Stimulated activated CD4-positive, alpha-beta T cell treated with anti-CD3 and anti-CD28 coated beads, Interleukin-4, amount 100 ng/mL, for 48 hours (primary cell): ENCODE measurements at places on chromosomes 16 and 17.

DNA sequence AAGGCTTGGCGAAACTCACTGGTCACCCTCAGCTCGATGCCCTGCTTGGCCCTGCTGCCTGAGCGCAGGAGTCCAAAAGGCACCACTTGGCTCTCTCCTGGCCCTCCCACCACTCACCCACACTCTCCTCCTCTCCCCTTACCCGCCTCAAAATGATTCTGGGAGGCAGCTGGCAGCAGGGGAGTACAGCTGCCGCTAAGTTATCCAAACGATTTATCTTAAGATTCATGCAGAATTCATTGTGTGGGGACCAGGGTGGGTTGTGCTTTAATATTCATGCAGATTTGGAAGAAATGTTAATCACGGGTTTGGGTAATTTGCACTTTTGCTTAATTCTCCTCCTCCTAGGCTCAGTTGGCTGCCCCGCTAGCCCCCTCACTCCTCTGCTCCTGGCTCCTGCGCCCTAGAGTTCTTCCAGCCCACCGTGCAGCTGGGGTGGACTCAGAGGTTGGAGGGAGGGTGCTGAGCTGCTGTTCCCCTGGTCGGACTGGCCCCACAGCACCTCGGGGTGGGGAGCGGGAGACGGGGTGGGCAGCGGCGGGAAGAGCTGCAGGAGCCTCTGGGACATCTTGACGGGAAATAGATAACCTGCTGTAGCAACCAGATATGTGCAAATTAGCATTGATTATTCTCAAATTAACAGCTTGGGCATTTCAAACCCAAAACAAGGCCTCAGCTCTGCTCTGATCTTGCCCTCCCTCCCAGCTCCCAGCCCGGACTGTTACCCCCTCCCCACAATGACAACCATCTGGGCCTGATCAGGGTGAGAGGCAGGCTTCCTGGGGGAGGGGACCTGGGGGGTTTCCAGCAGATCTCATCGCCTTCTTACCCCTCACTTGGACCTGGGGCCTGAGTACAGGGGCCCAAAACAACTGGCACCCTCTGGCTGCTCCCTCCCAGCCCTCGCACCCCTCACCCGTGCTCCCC lies 122.6 kb upstream of the RPL38 start:
- no peak for DNase-seq

GRCh38 chr16:62254372-62254771 lies 218.1 kb upstream of the CDH8 start:
- DNase-seq, result no peak

- DNase-seq, result no peak
These were observed 143.8 kb upstream of the RPL38 start for GRCh38 chr17:74059479-74060240.

DNA sequence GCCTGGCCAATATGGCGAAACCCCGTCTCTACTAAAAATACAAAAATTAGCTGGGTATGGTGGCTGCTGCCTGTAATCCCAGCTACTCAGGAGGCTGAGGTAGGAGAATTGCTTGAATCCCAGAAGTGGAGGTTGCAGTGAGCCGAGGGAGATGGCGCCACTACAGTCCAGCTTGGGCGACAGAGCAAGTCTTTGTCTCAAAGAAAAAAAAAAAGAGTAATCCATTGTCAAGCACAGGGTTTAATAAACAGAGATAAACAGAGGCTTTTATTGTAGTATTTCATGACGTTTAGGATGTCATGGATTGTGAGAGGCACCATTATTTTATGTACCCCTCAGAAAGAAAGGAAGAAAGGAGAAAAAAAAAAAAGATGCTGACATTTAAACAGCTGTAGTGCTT lies 75.2 kb upstream of the RNU2-1 start:
- DNase-seq, result no peak

DNA sequence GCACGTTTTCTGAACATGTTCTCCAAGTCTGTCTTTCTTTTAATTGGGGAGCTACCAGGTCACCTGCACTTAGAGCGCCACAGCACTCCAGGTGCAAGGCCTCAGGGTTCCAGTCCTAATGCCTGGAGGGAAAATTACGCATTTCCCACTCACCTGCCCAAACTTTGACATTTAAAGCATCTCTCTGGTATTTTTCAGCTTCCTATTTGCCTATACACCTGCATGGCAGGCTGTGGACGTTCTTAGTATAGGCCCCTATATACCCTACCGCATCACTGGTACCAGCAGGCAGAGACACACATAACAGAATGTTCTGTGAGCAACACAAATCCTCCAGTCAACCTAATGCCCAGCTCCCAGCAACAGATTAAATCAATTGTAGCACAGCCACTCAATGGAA lies 213.3 kb downstream of the MRTFB start:
- DNase-seq, result no peak

- DNase-seq, result no peak
These were observed 12.7 kb upstream of the ARHGAP23 start for GRCh38 chr17:38415250-38416194.

DNA sequence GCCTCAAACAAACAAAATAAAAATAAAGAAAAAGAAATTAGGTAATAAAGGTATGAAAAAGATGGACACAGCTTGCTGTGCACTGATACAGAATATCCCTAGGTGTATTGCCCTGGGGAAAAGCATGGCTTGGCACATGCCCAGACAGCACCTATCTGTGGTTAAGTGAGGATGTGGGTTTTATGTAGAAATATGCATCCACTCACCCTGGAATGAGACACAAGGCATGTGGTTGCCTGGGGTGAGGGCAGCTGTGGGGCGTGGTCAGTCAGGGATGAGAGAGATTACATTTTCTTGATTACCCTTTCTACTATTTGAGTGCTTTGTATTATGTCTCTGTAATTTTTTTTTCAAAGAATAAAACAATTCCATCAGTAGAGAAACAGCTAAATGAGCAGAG lies 6.9 kb downstream of the PLLP start:
- peak; percentile 46 for DNase-seq

DNA sequence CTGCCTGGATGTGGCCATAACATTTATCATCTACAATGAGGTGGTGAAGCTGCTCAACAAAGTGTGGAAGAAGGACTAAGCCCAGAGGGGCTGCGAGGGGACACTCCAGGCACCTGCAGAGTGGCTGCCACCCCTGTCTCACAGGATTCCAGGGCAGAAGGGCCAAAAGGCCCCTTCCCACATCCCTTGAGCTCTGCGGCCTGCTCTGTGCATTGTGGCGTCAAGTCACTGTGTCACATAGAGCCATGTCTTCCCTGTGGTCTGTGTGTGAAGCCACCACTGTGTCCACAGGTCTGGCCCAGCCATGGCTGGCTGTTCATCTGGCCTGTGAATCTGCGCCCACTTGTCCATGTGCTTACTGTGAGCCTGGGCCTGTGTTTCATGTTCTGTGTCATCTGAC lies 1714.6 kb downstream of the TP53TG3F start:
- no peak for DNase-seq

DNA sequence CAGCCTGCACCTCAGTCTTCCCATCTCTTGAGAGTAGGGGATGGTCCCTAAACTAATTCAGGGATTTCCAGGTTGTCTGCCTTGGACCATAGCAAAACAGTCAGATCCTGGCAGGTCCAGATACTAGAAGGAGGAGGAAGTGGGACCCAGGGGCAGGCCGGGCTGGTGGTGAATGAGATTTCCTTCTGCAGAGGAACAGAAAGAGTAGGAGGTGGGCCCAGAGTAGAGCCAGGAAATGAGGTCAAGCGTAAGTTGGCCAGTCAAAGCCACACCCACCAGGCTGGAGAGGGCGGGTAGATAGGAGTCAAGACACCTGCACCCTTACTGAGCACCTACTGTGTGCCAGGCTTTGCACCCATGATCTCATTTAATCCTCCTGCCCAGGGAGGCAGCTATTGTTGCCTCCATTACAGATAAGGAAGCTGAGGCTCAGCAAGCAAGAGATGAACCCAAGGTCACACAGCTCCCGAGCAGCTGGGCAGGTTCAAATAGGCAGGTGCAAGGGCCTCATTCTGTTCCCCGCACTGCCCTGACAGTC lies 2.6 kb downstream of the CDH5 start:
- no peak for DNase-seq

- DNase-seq, result no peak
These were observed 9.6 kb upstream of the LPCAT2 start for GRCh38 chr16:55499281-55499680.

- DNase-seq, result no peak
These were observed 1.7 kb upstream of the SLC47A1 start for GRCh38 chr17:19531780-19532501.

- DNase-seq, result no peak
These were observed 26.9 kb downstream of the NSMCE1 start for GRCh38 chr16:27241658-27242057.

DNA sequence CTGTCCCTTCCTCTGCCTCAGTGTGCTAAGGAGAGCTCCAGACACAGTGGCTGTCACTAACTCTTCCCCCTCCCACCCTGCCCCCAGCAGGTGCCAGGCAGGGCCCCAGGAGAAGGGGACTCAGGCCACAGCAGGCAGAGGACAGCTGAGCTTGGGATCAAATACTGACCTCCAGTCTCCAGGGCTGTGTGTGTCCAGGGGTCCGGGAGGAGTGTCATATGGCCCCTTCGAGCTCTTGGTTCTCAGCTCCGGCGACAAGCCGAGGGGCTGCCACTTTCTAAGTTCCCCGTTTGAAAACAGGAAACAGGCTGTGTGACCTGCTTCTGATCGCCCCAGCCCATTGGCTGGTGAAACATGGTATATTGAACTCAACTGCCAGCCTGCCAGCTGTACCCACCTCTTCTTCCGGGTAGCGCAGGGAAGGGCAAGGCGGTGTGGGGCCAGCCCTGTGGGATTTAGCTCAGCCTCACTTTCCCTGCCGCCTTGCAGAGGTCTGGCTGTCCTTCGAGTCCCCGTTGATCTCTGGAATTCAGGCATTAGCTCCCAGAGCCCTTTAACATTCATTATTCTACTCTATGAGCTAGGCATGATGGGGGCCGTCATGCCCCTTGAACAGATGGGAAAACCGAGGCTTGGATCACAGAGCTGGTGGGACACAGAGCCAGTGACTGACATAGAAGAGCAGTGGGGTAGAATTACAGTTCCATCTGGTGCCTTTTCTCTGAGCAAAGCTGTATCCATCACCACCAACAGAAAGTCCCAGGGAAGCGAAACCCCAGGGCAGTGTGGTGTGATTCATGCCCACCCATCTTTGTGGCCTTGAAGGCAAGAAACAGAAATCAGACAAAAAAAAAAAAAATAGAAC lies at the start of gene SNX20:
TSS of gene SNX20 (minus strand) at position 292 of the 865 bp plus-strand sequence. CDS start 3,786 bp downstream, outside the sequence.
- DNase-seq, result no peak

DNA sequence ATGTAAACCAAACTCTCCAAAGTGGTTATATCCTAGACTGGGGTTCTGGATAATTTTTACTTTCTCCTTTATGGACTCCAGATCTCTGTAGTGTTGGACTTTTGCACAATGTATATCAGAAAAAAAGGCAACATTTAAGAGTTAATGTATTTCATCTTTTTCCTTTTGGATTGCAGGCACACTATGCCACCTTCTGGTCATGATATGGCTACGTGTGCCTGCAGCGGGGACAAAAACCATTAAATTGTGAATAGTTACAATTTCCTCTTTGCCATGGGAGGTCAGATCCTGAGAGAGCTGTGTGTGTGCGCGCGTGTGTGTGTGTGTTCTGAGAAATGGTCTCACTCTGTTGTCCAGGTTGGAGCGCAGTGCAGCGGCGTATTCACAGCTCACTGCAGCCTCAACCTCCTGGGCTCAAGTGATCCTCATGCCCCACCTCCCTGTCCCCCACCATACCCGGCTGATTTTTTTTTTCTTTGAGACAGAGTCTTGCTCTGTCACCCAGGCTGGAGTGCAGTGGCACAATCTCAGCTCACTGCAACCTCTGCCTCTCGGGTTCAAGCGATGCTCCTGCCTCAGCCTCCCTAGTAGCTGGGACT lies 4.3 kb upstream of the SGF29 start:
- no peak for DNase-seq

DNA sequence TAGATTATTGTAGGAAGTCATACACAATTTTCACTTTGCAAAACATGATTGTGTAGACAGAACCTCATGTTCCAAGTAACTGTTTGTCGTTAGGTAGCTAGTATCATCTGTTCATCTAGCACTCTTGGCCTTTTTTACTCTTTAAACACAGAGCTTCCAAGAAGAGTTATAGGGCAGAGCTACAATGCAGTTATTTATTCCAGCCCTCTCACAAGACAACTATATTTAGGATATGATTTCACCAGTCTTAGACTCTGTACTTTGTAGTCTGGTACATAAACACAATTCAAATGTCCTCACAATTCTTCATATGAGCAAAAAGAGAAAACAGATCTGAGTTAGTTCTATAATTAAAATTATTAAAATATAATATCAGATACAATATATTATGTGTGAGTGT lies 37.9 kb downstream of the KCNJ2 start:
- DNase-seq, result no peak

- DNase-seq, result no peak
These were observed 1.7 kb downstream of the MYOCD start for GRCh38 chr17:12667299-12667958.

- DNase-seq, result no peak
These were observed 7.3 kb downstream of the TNRC6A start for GRCh38 chr16:24736758-24737157.

- no peak for DNase-seq
These were observed 54.4 kb downstream of the BPTF start for GRCh38 chr17:67879662-67880061.

- DNase-seq, result no peak
These were observed 60.3 kb upstream of the FBXO47 start for GRCh38 chr17:39027455-39028035.

GRCh38 chr16:57509231-57509923 lies 23.1 kb upstream of the DOK4 start:
- DNase-seq, result no peak

GRCh38 chr16:64174327-64174726 lies 947.5 kb downstream of the CDH11 start:
- no peak for DNase-seq

- no peak for DNase-seq
These were observed 18.6 kb downstream of the TADA2A start for GRCh38 chr17:37425268-37425667.

GRCh38 chr17:148757-149156 lies 11.4 kb downstream of the SCGB1C2 start:
- no peak for DNase-seq

DNA sequence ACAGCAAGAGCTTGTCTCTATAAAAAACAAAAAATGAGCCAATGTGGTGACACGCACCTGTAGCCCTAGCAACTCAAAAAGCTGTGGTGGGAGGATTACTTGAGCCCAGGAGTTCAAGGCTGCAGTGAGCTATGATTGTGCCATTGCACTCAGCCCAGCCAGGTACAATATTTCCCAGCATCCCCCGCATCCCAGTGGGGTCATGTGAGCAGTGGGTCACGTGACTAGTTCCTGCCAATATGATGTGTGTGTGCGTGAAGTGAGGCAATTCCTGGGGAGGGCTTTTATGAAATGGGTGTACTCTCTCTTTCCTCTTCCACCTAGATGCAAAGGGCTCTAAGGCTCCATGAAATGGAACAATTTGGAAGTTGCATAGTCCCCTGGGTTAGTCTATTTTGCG lies 81.3 kb downstream of the GSG1L start:
- DNase-seq, result no peak

GRCh38 chr16:75250809-75251279 lies 580 bp downstream of the BCAR1 start:
- no peak for DNase-seq

DNA sequence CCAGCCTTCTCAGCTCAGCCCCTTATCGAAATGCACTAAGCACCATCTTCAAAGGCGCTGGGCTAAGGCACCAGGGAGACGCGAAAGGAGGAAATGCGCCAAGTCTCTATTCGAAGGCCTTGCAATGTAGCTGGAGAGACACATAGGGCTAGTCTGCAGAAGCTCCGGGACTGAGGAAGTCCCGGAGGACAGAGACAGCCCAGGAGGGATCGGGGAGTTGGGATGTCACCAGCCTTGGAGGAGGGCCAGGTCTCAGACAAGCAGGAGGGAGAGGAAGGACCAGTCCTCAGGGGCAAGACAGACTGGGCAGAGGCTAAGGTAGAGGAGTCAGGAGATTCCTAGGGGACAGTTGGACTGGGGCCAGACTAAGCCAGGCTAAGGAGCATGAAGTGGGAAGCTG lies 8.5 kb downstream of the C17orf100 start:
- no peak for DNase-seq

- no peak for DNase-seq
These were observed 139.4 kb downstream of the C16orf78 start for GRCh38 chr16:49513040-49513439.
